ENCODE measurements at places on chromosomes 16 and 17.

DNA sequence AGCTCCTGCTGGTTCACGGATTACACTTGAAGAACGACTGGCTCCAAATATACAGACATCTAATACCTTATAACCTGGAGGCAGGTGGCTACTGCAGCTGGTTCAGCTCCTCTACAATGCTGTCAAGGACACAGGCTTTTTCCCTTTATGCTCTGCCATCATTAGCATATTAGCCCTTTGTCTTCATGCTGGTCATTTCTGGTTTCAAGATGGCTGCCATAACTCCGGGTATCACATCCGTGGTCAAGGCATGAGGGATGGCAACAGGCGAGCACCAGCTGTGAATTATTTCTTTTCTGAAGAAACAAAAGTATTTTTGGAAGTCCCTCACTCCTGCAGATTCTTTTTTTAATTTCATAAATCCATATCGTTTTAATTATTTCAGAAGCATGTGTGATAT lies 124.3 kb upstream of the MED13 start:
- no peak for DNase-seq

DNA sequence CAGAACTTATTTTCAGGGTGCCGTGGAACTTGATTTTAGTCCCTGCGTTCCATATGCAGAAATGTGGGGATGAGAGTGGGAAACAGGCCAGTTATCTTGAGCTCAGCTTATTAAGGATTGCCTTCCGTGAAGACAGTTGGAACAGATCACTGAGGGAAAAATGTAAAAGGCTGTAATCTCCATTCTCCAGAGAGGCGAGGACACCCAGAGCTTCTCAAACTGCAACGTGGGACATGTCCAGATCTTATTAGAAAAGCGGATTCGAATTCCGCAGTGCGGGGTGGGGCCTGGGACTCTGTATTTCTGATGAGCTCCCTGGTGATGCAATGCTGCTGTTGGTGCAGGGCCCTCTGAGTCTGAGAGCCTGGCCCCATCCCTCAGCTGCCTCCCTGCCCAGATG lies 185.6 kb upstream of the CIBAR2 start:
- no peak for DNase-seq

- no peak for DNase-seq
These were observed 41.8 kb downstream of the PAFAH1B1 start for GRCh38 chr17:2635241-2635640.

GRCh38 chr17:42287977-42288802 lies at the start of gene STAT5A:
TSS of gene STAT5A (plus strand) at chr17:42288498. CDS start at chr17:42289412, 914 bp downstream.
- peak; percentile 67 for DNase-seq

- DNase-seq = peak; percentile 45
These were observed 50.5 kb downstream of the IKZF3 start for GRCh38 chr17:39813631-39814030.
